Stimulated activated CD8-positive, alpha-beta memory T cell treated with anti-CD3 and anti-CD28 coated beads, Interleukin-2, amount 100 ng/mL, for 1 hour (primary cell): ENCODE measurements at places on chromosomes 1 and 21.

- peak; percentile 24 for DNase-seq
These were observed 3.3 kb upstream of the CNR2 start for GRCh38 chr1:23916209-23917131.

GRCh38 chr1:203553496-203553895, 59.5 kb downstream of the OPTC start:
- no peak for DNase-seq

- DNase-seq = no peak
These were observed 10.6 kb downstream of the THBS3 start for GRCh38 chr1:155196893-155197638.

- no peak for DNase-seq
These were observed 146.0 kb downstream of the MAGI3 start for GRCh38 chr1:113536182-113536780.

DNA sequence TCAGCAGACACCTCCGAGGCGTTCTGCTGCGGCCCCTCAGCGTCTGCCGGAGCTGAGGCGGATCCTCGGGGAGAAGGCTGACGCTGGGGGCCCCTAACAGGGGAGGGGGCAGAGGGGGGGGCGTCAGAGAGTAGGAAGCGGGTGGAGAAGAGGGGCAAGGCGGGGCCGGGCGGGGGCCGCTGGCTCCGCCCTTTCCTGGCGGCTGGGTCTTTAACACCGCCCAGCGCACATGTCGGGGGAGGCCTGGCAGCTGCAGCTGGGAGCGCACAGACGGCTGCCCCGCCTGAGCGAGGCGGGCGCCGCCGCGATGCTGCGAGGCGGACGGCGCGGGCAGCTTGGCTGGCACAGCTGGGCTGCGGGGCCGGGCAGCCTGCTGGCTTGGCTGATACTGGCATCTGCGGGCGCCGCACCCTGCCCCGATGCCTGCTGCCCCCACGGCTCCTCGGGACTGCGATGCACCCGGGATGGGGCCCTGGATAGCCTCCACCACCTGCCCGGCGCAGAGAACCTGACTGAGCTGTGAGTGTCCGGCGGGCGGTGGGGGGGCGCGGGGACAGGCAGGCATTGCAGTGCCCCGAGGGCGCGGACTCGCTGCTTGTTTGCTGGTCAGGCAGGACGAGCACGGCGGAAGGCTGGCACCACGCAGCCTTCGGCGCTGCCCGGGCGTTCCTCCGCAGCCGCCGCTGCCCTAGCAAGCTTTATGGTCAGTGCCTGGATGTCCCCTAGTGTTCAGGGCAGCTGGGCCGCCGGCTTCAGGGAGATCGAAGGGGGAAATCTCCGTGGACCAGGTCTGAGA, at the start of gene NTRK1:
TSS of gene NTRK1 (plus strand) at position 238 of the 796 bp plus-strand sequence. CDS start at position 308, 70 bp downstream.
- DNase-seq = peak; percentile 39

DNA sequence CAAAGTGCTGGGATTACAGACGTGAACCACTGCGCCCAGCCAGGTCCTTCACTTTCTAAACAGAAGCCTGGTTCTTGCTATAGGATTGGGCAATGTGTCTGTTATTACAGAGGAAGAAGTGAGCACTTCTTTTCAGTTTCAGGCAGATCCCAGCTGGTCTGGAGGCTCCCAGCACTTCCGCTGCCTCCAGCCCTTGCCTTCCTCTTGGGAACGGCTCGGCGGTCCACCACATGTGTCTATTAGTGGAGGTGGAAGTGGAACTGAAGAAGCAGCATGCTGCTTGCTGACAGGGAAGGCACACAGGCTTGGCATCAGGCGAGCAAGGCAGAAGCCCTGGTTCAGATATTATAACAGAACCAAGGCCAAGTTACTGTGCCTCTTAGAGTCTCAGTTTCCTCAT, 17.0 kb downstream of the MKNK1 start:
- no peak for DNase-seq

- DNase-seq = no peak
These were observed 153.2 kb downstream of the LRIG2 start for GRCh38 chr1:113226148-113226547.

- DNase-seq = no peak
These were observed 246.2 kb downstream of the MRPL39 start for GRCh38 chr21:25361097-25361496.

- no peak for DNase-seq
These were observed 73.9 kb upstream of the HAO2 start for GRCh38 chr1:119294722-119295121.

GRCh38 chr1:67647036-67647798, 37.8 kb upstream of the GADD45A start:
- DNase-seq = no peak

- no peak for DNase-seq
These were observed 94.8 kb upstream of the DISP3 start for GRCh38 chr1:11384170-11384554.

DNA sequence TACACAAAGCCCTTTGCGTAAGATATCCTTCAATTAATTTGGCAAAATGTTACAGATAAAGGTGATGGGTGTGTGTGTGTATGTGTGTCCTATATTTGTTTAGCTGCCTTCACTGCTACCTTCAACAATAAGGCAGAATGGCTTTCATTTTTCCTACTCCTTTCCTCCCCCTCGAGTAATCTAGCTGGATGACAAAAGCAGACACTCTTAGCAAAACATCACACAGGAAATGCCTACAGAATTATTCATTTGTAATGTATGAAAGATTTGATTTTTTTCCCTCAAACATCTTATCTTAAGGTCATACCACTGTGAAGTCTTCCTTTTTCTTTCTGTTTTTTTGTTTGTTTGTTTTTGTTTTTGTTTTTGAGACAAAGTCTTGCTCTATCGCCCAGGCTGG, 10.6 kb downstream of the PTPN22 start:
- no peak for DNase-seq

DNA sequence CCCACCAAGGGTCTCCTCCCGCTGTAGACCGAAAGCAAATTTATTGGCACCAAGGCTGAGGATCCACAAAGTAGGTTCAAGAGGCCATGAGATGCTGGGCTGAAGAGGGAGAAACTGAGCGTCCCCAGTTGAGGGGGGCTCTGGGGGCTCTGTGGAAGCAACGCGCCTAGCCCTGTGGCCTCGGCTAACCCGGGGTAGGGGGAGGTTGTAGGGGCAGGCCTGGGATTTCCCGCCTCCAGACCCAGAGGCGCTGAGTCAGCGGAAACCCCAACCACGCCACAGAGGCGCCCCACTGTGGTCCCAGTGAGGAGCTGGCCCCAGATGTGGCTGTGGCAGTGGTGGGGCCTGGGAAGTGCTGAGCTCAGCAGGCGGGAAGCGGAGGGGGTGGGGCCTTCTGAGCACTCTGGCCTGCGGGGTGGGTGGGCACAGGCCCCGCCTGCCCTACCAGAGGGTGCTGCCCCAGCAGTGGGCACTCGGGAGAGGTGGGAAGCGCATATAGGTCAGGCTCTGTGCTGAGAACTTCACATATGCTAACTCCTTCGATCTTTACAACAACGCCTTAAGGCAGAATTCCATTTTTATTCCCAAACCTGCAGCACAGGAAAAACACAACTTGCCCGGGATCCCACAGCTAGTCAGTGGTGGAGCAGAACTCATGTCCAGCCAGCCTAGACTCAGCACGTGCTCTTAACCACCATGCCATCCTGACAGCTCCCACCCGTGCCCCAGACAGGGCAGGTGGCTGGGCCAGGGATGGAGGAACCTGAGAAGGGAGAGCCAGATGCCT, 1.5 kb upstream of the COL16A1 start:
- DNase-seq = peak; percentile 36

DNA sequence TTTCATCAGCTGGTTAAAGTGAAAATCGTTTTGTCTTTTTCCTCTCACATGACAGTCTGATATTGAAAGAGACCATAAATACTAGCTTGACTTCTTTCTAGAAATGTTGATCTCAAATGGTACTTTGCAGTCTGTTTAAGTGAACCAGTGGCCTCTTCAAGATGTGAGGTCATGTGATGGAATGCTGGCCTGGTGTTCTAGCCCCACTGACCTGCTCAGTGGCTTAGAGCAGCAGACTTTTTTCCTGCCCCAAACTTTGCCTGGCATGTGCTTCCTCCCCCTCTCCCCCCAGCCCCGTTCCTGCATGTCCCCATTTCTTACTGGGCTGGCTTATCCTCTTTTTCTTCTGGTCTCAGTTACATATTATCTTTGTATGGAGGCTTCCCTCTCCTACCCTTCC, 34.3 kb downstream of the ZYG11A start:
- DNase-seq = no peak

GRCh38 chr1:193567937-193568336, 381.5 kb upstream of the B3GALT2 start:
- no peak for DNase-seq

GRCh38 chr1:48916130-48917069, 139.7 kb upstream of the BEND5 start:
- no peak for DNase-seq

- no peak for DNase-seq
These were observed 20.3 kb upstream of the LAPTM5 start for GRCh38 chr1:30777904-30778153.

GRCh38 chr21:44360159-44360558, 6.7 kb downstream of the TRPM2 start:
- DNase-seq = no peak

- DNase-seq = no peak
These were observed 2.6 kb upstream of the ABCB10 start for GRCh38 chr1:229561141-229561540.

DNA sequence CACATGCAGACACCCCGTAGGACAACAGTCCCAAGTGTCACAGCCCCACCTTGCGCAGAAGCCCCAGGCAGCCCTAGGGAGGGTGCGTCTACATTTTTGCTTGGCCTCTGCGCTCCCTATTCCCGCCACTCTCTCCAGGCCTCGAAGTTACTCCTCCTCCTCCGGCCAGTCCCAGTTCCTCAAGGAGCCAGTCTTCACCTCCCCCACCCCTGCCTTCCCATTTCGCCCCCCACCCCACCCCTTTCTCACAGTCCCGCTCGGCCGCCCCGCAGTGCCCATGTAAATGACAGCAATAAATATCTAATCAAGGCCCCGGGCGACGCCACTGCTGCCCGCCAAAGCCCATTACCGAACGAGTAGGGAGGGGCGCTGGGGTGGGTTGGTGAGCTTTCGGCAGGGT, 3.2 kb downstream of the DMBX1 start:
- DNase-seq = no peak

DNA sequence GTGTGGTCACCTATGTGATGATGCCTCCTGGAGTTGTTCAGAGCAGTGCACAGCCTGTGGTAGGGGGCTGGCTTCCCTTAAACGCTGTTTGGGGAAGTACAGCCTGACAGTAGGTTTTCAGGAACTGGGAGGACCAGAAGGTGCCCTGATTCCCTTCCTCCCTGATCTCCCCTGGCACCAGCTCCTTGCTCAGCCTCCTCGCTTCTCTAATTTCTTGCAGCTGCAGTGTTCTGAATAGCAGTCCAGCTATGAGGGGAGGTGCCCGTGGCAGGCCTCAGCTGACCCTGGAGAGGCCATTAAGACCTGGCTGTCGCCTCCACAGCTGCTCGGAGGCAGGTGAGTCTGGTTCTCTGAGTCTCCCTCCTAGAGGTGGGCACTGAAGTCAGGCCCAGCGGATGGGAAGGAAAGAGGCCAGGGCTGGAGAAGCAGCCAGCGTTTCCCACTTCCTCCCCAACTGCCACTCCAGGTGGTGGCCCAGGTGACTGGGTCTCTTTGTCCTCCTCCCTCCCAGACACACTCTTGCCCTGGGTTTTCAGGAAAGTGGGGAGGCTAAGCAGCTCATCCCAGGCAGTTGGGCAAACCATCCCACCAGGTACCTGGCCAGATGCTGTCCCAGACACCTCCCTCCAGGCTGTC, 52.0 kb upstream of the RPL11 start:
- no peak for DNase-seq

DNA sequence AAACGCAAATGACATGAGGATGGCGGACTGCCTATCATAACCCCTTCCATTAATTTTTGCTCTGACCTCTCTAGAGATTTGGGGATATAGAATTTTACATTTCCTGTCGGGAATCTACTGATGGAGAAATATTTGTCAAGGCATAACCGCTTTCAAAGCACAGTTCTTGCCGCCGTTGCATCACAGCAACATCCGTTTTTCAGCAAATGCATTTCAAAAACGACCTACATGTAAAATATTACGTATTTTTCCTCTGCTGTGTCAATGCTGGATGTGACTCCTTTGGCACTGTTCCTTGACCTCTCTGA, 4.9 kb downstream of the MIER1 start:
- no peak for DNase-seq
